Stimulated activated CD8-positive, alpha-beta memory T cell treated with anti-CD3 and anti-CD28 coated beads, Interleukin-15, amount 100 ng/mL, for 4 hours (primary cell): ENCODE measurements at places on chromosomes 5 and 9.

GRCh38 chr9:4164356-4164755, 135.5 kb downstream of the GLIS3 start:
- DNase-seq = no peak

DNA sequence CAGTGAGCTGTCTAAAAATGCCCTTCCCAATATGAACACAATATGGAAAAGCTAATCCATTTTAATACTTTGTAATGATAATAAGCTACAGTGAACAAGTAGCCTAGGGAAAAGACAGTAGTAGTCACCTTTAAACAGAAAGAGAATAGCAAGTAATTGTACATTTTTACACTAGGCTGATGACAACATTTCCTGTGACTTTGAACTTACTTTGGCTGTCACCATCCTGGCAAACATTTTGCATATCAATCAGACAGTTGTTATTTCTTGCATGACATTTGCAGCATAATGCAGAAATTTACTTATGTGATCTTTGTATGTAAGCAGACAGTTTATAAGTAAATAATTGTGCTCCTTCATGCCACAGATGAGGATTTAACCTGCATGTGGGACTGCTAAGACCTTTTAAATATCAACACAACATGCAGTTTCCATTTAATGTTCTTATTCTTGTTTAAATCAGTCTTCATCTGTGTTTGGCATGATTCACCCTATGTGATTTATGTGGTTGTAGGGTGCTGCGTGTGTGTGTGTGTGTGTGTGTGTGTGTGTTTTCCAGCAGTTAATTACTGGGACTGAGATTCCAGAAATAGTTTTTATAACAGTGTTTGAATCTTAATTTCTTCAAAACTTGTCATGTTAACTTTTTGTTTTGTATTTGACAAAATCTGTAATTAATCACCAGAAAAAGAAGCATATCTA, 997.1 kb upstream of the ARRDC3 start:
- DNase-seq = no peak

DNA sequence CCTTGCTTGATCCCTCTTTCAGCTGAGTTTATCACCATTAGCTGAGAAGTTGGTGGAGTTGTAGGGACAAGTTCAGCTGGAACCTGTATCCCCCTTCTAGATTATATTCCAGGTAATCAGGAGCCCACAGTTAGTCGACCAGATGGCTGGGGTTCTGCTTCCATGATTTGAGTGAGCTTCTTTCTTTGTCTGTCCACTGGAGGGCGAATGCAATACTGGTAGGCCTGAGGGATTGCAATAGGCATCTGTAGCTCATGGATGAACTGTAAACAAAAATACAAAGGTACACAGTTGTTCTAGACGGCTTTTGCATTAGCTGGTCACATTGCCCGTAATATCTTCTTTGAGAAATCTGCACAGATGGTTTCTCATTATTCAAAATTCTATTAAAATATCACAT, 88.9 kb downstream of the PCSK5 start:
- DNase-seq = no peak

DNA sequence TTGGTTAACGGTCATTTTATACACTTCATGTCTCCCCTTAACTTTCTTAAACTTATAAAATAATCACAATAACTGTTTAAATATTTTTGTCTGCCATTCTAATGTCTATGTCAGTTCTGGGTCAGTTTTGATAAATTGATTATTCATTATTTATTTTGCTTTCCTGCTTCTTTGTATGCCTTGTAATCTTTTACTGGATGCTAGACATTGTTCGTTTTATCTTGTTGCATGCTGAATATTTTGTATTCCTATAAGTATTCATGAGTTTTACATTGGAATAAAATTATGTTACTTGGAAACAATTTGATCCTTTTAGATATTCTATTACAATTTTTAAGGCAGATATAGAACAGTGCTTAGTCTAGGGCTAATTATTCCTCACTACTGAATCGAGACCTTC, 952.0 kb downstream of the NR2F1-AS1 start:
- no peak for DNase-seq

DNA sequence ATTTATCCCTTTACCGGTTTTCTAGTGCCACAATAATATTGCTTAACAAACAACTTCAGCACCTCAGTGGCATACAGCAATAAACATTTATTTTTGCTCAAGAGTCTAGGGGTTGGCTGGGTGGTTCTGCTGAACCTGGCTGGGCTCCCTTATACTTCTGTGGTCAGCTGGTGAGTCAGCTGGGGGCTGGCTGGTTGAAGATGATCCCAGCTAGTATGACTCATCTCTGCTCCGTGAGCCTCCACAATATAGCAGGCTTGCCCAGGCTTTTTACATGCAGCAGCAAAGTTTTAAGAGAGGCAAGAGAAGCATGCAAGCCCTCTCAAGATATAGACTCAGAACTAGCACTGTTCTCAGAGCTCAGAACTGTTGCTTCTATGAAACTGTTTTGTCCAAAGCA, 523.5 kb upstream of the CLINT1 start:
- no peak for DNase-seq

- no peak for DNase-seq
Observed at GRCh38 chr5:19342942-19343341, 645.1 kb downstream of the CDH18 start.

DNA sequence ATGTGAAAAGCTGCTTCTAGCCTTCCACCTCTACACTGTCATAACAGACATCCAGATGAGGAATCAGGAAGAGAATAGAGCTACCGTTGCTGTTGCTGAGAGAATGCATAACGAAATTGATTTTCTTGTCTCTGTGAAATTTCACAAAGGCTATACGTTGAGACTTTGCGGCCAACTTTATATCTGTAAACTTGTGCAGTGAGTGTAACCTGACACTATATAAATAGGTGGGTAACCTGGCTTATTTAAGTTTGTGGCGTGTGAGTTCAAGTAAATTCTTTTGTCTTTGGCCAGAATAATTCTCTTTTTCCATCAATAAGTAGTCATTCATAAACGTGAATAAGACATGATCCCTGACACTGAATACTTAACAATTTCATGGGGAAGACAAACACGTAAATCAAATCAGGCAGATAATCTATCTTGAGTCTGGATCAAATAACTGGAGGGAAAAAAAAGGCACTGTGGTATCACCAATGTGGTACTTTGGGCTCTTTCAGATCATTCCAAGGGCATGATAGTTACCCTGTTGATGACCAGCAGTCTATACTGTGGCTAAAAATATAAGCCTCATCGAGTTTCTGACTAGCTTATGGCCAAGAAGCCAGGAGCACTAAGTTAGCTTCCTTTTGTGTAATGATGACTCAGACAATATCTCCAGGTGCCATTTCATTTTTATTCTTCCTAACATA, 98.2 kb upstream of the RASA1 start:
- no peak for DNase-seq

DNA sequence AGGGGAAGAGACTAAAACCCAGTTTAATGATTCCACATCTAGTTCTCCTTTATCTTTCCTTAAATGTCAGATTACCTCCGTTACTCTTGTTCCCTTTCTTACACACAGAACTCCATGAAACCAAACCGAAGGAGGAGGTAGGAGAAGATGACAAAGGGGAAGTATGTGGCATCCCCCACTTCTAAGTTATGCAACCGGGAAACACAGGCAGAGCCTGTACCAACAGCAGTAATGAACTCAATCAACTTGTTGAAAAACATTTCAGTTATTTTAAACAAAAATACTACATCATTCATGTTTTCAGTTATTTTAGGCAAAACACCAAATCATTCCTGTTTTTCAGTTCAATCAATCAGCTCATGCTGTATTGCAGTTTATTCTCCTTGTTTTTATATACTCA, 101.8 kb downstream of the PCSK1 start:
- no peak for DNase-seq

GRCh38 chr5:591746-592145, 20.4 kb upstream of the CEP72 start:
- DNase-seq = no peak
